A549 (cell line): ENCODE measurements at places on chromosomes 7 and 10.

DNA sequence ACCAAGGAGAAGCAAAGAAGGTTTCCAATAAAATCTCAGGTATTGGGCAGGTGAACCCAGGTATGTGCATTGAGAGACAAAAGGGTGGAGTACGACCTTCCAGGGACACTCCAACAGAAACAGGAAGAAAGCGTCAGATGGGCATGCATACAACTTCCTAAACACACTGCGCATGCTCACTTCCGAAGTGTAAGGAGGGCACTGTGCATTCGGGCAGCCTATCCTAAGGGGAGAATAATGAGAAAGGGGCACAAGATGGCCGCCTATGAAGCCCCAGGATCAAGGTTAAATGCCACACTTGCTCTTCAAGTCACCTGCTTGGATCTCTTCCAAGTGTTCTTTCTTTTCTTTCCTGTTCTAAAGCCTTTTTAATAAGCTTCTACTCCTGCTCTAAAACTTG lies 39.4 kb upstream of the PRSS1 start:
- DNase-seq = no peak

GRCh38 chr10:125599194-125599593 lies 83.8 kb downstream of the TEX36 start:
- DNase-seq = no peak

- DNase-seq = no peak
These were observed 7.8 kb upstream of the OPN4 start for GRCh38 chr10:86646532-86646931.

GRCh38 chr7:66297579-66297978 lies 92.4 kb downstream of the TPST1 start:
- DNase-seq = no peak

DNA sequence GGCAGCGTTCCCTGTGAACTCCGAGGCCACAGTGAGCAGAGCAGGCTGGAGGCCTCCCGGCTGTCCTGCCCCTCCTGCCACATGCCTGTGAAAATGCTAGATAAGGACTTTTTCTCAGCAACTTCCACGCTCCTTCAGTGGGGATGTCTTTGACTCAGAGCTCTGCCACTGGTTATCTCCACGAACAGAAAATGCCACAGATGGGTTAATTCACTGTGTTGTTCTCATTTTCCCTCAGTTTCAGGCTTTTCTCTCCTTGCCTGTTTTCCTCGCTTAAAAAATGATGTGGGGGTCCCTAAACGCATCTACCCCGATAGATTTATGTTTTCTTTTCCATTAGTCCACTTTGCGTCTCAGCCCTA lies 51.3 kb downstream of the IKZF1 start:
- DNase-seq = no peak
